Psoas muscle (tissue), 8 donors: ENCODE measurements at places on chromosomes 3 and 15. TPM values are rescaled to one million over a fixed set of nuclear protein-coding genes. Genes with fewer than 3 reads are reported as not detected.

The GTPBP8 gene
- 26.3 TPM for total RNA-seq

The DIS3L gene
- total RNA-seq = 32.3 TPM

The CCDC39 gene
- 0.81 TPM for total RNA-seq

The SLC25A36 gene
- 19.7 TPM for total RNA-seq

The CLEC3B gene
- 13.3 TPM for total RNA-seq

The C3orf70 gene
- total RNA-seq = 0.97 TPM

The GOLGA8K gene
- not detected for total RNA-seq

The CYP8B1 gene
- not detected for total RNA-seq

The TERC gene
- 0.75 TPM for total RNA-seq

The C3orf22 gene
- total RNA-seq = not detected

The C3orf20 gene
- 0.38 TPM for total RNA-seq

The WNT5A gene
- total RNA-seq = 2.8 TPM

The CCDC33 gene
- not detected for total RNA-seq

The RBP2 gene
- total RNA-seq = not detected

The SLC12A1 gene
- total RNA-seq = not detected

The SOX14 gene
- total RNA-seq = not detected

The FBXO40 gene
- total RNA-seq = 68.1 TPM

The ADAMTS7 gene
- 0.74 TPM for total RNA-seq

The SLC22A13 gene
- 0.29 TPM for total RNA-seq

The SEMA3F gene
- 13.7 TPM for total RNA-seq

The WDR72 gene
- total RNA-seq = not detected

The GPR27 gene
- total RNA-seq = 1.1 TPM

The ALPK3 gene
- total RNA-seq = 364 TPM

The ST6GAL1 gene
- 24.8 TPM for total RNA-seq

The GOLGA8M gene
- total RNA-seq = 0.52 TPM

The ITPKA gene
- total RNA-seq = 0.23 TPM

The TUSC7 gene
- total RNA-seq = not detected

The ACOX2 gene
- 10.2 TPM for total RNA-seq

The CLDN16 gene
- total RNA-seq = not detected

The DGKG gene
- 12.1 TPM for total RNA-seq

The ADCY5 gene
- 1.6 TPM for total RNA-seq

The TEX9 gene
- total RNA-seq = 0.32 TPM

The SYNM gene
- total RNA-seq = 380 TPM

The HESX1 gene
- total RNA-seq = 0.30 TPM

The IFT122 gene
- total RNA-seq = 6.4 TPM

The KNSTRN gene
- 21.3 TPM for total RNA-seq

The KLHL18 gene
- 61.8 TPM for total RNA-seq

The DUOXA2 gene
- not detected for total RNA-seq

The DUOXA1 gene
- total RNA-seq = not detected

The GOLGA8G gene
- not detected for total RNA-seq

The SLC38A3 gene
- 7.5 TPM for total RNA-seq

The IMPG2 gene
- total RNA-seq = 0.17 TPM

The ASTE1 gene
- 1.7 TPM for total RNA-seq

The GPR160 gene
- 0.81 TPM for total RNA-seq
